ACHN (cell line): ENCODE measurements at places on chromosomes 16 and 17.

GRCh38 chr17:17561408-17562145, 29.9 kb downstream of the PEMT start:
- DNase-seq = no peak

DNA sequence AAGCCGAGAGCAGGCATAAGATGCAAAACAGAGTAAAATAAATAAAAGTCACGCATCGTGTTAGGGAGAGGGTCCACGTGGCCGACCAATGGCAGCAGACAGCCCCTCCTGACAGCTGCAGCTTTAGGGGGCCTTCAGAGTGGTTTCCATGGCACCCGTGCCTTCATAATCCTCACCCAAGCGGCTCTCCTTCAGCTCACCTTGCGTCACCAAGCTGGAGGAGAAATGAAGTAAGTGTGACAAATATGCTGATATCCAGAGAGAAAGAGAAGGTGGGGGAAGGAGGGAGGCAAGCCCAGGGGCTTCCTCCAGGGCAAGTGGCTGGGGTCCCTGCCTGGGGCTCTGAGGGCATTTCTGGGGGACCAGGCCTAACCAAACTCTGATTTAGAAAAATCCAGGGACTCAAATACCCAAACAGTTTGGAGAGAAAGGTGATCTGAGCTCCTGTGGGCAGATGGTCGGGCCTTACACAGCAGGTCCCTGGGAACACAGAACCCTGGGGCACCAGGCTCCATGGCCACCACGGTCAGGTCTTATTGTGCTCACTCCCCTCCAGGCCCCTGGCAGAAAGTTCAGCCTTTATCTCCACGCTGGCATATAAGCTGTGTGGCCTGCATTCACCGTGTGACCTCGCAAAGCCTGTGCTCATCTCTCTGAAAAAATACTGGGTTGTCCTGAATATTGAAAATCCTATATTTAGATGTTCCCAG, 80.7 kb upstream of the TNRC6C start:
- no peak for DNase-seq

DNA sequence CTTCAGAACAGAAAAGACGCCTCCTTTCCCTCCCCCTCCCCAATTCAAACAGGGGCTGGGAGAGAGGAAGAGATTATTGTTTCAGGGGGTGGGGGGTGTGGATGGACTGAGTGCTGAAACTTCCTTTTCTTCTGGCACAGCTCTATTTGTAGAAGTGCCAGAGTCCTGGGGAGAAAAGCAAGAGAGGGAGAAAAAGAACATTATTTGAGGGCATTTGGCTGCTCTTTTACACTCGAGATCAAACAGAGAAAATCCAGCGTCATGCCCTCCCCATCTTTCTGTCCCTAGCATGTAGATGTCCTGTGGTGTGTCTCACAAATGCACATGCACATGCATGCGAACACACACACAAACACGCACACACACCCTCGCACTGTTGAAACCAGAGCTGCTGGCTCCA, 13.0 kb downstream of the ARL4D start:
- no peak for DNase-seq

- DNase-seq = no peak
These were observed 19.5 kb downstream of the ATP2A1 start for GRCh38 chr16:28897826-28898225.

- DNase-seq = no peak
These were observed 843 bp downstream of the ZNF174 start for GRCh38 chr16:3401719-3402397.

- no peak for DNase-seq
These were observed 1.4 kb upstream of the ATP6V0A1 start for GRCh38 chr17:42457107-42457792.

- DNase-seq = no peak
These were observed 67.8 kb upstream of the MMP2 start for GRCh38 chr16:55411231-55411630.

DNA sequence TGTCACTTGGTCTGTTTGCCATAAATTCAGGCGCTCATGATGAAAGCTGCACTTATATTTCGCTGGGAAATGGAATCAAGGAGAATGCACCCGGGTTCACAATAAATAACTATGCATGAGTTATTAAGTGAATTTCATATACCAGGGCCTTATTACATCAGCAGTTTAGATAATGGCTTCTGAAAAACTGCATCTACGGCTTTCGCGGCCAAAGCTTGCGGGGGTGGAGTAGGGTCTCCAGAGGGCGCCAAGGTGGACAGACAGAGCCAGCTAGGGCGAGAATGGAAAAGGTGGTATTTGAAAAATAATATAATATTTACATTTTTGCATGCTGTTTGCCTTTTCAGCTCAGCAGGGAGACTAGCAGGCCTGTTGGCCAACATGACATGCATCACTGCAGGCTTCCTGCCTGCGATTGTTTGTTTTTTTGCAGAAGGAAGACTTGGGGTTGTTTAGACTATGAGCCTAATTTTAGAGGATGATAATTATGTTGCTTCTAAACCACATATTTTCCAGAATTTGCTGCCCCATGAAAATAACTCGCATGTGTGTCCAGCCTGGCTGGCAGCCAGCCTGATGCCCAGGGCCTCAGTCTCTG, 173.8 kb upstream of the IRX3 start:
- no peak for DNase-seq

DNA sequence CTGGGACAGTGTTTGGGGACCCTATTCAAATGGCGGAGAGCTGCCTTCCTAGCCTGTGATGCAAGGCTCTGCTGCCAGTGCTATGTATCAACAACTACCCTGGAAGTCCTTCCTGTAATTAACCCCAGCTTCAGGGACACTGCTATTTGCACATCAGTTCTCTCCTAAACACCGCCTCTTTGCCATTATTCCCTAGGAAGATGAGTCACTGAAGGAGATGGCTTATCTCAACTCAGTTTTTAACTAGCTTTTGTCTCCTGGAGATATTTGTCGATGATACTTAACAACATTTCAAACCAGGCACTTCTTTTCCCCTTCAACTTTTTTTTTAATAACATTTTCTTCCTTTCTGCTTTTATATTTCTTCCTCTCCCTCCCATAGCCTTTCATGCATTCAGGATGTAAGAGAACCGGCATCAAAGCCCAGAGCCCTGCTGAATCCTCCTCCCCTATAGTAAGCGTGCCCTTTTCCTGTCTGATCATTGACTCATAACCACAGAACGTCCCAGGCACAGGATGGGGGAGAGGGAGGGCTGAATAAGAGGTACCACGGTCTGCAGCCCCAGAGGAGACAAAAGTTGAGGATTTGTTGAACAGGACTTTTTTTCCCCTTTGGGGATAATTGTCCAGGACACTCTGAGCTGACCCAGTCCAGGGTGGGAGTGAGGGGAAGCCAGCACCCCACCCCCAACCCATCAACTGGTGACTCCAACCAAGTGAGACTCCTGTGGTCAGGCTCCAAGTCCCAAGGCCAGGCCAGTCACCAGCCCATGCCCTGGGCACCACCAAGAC, 387.8 kb upstream of the SALL1 start:
- DNase-seq = peak; percentile 94

DNA sequence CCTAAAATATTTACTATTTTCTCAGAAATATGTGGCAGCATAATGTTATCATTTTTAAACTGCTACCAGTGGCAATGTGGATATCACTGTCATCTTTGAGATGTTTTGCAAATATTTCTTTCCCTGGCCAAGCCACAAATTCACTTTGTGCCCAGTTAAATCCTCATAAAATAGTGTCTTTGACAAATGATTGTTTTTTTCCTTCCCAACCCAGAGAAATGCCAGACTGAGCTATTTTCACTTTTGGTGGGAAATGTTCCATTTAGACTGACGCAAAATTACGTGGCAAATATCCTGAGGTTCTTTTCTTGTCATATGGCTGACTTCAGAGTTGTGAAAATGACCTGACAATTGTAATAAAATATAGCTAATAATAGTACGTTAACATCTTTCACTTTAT, 807.0 kb upstream of the SOX9 start:
- no peak for DNase-seq

- no peak for DNase-seq
These were observed 388.3 kb downstream of the CA10 start for GRCh38 chr17:51770027-51770759.

DNA sequence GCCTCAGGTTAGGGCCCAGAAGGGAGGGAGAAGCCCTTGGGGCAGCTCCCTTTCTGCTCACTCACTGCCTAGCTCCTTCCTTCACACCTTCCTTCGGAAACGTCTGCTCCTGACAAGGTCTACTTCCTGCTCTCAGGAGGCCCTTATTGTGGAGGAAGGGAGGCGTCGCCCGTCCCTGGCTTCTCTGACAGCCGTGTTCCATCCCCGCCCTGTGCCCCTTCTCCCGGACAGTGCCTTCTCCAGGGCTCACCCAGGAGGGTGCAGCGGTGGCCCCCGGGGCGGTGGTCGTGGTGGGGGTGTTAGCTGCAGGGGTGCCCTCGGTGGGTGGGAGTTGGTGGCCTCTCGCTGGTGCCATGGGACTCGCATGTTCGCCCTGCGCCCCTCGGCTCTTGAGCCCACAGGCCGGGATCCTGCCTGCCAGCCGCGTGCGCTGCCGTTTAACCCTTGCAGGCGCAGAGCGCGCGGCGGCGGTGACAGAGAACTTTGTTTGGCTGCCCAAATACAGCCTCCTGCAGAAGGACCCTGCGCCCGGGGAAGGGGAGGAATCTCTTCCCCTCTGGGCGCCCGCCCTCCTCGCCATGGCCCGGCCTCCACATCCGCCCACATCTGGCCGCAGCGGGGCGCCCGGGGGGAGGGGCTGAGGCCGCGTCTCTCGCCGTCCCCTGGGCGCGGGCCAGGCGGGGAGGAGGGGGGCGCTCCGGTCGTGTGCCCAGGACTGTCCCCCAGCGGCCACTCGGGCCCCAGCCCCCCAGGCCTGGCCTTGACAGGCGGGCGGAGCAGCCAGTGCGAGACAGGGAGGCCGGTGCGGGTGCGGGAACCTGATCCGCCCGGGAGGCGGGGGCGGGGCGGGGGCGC, 231.9 kb downstream of the SEC14L1 start:
- DNase-seq = no peak

DNA sequence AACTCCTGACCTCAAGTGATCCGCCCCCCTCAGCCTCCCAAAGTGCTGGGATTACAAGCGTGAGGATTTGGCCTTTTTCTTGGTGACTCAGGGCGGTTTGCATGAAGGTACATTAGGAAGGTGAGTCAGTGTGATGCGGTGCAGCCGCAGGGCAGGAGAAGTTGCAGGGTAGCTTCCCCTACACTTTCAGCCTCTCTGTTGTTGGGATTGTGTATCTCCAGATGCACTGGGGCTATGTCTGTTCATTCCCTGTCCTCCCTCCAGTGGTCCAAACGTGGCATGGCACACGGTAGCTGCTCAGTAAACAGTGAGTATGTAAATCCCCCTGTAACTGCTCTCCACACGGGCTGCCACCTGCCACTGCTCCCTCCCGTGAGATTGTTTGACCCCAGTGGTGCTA, 109.1 kb upstream of the CDC42EP4 start:
- peak; percentile 46 for DNase-seq

- no peak for DNase-seq
These were observed 5.7 kb upstream of the SLC4A1 start for GRCh38 chr17:44273607-44274006.

DNA sequence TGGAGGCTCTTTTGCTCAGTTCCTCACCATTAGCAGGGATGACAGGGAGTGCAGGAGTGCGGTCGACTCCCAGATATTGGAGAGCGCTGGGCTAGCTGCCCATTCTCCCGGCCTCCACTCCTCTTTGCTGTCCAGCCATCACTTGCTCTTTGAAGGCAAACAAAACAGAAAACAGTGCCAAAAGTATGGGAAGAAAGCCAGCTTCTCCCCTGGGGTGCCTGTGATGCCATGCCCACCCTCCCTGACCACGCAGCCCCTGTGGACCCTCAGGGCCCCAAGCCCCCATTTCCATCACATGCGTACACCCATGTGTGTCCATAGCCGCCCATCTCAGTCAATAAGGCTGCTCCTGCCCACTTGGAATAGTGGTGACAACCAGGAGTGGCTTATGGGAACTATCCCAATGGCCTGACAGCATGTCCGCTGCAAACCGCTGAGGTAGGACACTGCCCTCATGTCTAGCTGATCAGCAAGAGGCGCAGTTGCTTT, 30.0 kb downstream of the MAPT start:
- DNase-seq = no peak

DNA sequence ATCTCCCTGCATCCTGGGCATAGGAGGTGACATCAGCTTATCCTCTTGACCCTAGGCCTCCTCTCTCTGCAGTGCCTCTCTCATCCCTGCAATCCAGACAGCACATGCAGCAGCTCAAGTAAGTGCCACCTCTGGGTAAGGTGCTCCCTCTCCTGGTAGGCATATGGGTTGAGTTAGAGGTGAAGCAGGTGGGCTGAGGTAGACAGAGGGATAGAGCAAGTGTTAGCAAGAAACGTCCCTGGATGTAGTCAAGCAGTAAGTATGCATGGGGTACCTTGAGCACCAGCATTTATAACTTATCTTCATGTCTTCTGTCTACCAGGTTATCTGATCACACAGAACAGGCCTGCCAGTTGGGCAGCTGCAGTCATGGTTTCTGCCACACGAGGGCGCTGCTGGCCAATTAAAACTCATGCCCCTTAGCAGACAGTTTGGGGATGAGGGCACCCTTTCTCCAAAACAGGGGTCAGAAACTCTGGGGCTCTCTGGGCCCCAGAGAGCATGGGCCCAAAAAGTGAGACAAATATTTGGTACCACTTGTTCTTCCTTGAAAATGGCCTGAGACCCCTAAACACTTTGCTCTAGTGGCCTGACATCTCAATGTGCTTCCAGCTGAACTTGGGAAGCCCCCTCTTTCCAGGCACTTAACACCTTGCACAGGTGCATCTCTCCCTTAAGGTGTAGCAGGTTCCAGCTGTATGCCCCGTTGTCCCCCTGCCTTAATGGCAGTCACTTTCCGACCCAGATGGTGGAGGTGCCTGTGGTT, 59.8 kb downstream of the NEUROD2 start:
- DNase-seq = peak; percentile 50

DNA sequence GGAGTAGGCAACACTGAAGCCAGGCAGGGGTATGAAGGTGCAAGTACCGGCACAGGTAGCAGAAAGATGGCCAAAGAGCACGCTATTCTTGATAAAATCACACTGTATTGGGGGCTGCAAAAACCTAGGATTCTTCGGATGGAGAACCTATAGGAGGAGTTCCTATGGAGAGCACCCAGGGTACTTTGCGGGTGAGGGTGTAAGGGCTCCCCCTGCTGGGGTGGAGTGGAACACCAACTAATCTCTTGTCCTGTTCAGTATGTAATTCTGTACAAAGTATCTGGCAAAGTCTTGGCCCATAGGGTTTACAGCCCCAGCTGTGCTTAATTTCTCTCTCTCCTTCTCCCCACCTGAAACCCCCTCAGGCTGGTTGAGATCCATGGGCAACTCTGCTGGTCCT, 393.1 kb upstream of the ASIC2 start:
- peak; percentile 11 for DNase-seq

GRCh38 chr17:43881181-43881580, 26.2 kb downstream of the MPP2 start:
- no peak for DNase-seq
